ENCODE measurements at places on chromosomes 6 and 20. TPM values are rescaled to one million over a fixed set of nuclear protein-coding genes. Genes with fewer than 3 reads are reported as not detected.

DNA sequence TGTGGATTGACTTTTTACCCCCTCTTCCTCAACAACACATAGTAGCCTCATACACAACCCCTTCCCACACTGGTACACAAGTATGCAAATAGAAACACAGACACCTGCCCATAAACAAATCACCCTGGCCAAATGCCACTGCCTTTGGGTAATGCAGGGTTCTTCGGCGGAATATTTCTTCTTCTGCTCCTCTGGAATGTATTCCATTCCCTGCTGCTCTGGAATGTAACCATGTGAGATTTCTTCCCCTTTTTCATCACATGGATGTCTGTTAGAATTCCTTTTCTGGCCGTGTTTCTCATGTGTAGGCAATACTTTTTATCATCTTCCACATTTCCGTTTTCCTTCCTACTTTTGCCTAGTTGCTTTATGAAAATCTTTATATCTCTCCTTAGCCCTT, 76.1 kb upstream of the TPD52L1 start:
- no peaks in the 10 kb centered on the region for H3K27me3 ChIP-seq
- no peak overlapping the region for H3K4me3 ChIP-seq
- H3K36me3 ChIP-seq: no peaks in the 10 kb centered on the region
- no peak overlapping the region for H3K27ac ChIP-seq
- no peak for DNase-seq

SNAP91 gene
- total RNA-seq: 0.58 TPM

- peak overlapping the region; percentile 84 for H3K27ac ChIP-seq
- no peaks in the 10 kb centered on the region for H3K36me3 ChIP-seq
- no peaks in the 10 kb centered on the region for H3K27me3 ChIP-seq
- DNase-seq: no peak
Measured at GRCh38 chr20:58597249-58597891, 53.7 kb upstream of the STX16 start.

C4A gene
- total RNA-seq: 3.2 TPM

CYP39A1 gene
- 1.1 TPM for total RNA-seq

GRCh38 chr20:48908656-48909319, 12.7 kb upstream of the ARFGEF2 start:
- H3K27me3 ChIP-seq: no peaks in the 10 kb centered on the region
- no peak overlapping the region for H3K27ac ChIP-seq
- no peaks in the 10 kb centered on the region for H3K36me3 ChIP-seq
- H3K4me3 ChIP-seq: no peak overlapping the region
- H3K4me1 ChIP-seq: peaks cover 4% of the 10 kb centered on the region

AHI1 gene
- 24.9 TPM for total RNA-seq

ANKRD66 gene
- not detected for total RNA-seq

DNA sequence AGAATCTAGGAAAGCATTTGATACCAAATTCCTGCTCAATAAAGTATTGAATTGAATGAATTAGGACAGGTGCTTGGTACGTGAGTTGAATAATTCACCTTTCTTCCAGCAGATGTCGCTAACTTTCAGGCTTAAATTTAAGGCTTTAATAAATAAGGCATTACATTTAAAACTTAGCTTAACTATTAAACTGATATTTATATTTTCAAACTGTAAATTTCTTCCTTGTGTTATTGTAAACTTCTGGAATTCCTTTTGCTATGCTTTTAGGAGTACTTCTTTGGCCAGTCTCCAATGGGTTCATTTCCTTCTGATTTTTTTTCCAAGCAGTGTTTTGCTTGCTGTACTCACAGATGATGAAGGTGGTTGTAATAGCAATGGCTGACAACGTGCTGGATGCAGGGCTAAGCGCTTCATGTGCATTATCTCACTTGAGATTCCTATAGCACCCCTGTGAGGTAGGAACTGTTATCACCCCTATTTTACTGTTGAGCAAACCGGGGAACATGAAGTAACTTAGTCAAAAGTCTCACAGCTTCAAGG, 71.3 kb upstream of the SLC2A12 start:
- peak; percentile 79 for DNase-seq
- no peaks in the 10 kb centered on the region for H3K36me3 ChIP-seq
- no peak overlapping the region for H3K4me3 ChIP-seq
- no peaks in the 10 kb centered on the region for H3K27me3 ChIP-seq
- H3K27ac ChIP-seq: no peak overlapping the region
- H3K4me1 ChIP-seq: no peaks in the 10 kb centered on the region

DNA sequence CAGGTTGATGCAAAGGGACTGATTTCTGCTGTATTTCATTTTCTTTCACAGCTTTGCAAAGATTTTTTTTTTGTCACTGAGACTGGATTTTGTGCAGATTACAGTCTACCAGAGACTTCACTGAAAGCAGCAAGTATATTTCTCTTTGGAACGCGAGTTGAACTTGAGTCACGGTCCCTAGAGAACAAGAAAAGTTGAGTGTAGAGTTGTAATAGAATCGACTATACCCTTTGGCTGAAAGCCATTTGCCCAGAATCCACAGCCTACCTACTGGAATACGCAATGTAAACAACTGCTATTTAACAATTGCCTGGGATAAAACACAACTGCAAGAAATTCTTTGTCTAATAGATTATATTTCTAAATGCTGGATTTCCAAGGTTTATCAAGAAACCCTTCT, 520.6 kb downstream of the HDGFL1 start:
- H3K36me3 ChIP-seq: no peaks in the 10 kb centered on the region
- H3K27me3 ChIP-seq: no peaks in the 10 kb centered on the region
- no peak overlapping the region for H3K4me3 ChIP-seq
